Anterior cingulate cortex (tissue), 58 donors: ENCODE measurements at places on chromosomes 7 and 10.

- no peak for DNase-seq
Measured at GRCh38 chr7:66306243-66306642, 101.1 kb downstream of the TPST1 start.

- DNase-seq, result no peak
Measured at GRCh38 chr7:28200598-28200997, 20.0 kb upstream of the JAZF1 start.

DNA sequence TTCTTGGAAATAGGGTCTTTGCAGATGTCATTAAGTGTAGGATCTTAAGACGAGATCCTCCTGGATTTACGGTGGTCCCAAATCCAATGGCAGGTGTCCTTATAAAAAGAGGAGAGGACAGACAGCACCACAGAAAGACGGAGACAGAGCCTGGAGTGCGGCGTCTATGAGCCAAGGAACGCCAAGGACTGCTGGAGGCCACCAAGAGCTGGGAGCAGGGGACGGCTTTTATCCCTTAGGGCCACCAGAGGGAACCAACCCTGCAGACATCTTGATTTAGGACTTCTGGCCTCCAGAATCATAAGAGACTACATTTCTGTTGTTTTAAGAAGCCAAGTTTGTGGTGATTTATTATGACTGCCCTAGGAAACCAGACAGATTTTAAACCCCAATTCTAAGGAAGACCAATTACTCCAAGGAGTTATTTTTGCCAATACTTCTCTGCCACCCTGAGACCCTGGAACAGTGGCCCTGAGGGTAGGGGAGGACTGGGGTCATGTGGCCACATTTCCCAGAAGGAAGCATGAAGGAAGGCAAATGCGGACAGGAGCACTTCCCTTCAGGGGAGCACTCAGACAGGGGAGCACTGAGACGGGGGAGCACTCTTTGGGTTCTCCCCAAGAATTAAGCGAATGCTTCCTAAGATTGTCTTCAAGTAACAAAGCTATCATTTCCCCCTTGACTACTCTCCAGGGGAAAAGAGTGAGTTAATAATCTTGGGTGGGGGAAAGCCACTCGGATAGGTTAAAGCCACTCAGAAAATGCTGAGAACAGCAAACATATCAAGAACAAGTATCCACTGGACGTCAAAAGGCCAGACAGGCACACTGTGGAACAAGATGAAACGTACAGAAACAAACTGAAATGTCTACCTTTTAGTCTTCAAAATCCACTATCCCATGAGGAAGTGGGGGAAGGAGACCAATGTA is 67.5 kb downstream of the CHST15 start:
- DNase-seq, result no peak

- DNase-seq, result no peak
Measured at GRCh38 chr10:111209692-111210091, 132.9 kb downstream of the ADRA2A start.

DNA sequence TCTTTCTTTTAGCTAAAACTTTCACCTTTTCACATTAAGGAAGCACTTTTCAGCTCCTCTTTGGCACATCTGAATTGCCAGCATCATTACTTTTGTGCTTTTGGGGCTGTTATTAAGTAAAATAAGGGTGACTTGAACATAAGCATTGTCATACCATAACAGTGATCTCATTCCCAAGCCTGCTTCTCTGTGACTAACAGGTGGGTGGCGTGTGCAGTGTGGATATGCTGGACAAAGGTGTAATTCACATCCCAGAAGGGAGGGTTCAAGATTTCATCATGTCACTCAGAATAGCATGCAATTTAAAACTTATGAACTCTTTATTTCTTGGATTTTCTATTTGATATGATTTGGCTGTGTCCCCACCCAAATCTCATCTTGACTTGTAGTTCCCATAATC is 517.4 kb upstream of the MKI67 start:
- DNase-seq, result no peak

- DNase-seq, result no peak
Measured at GRCh38 chr10:18666810-18667209, 7.6 kb downstream of the ARL5B start.

DNA sequence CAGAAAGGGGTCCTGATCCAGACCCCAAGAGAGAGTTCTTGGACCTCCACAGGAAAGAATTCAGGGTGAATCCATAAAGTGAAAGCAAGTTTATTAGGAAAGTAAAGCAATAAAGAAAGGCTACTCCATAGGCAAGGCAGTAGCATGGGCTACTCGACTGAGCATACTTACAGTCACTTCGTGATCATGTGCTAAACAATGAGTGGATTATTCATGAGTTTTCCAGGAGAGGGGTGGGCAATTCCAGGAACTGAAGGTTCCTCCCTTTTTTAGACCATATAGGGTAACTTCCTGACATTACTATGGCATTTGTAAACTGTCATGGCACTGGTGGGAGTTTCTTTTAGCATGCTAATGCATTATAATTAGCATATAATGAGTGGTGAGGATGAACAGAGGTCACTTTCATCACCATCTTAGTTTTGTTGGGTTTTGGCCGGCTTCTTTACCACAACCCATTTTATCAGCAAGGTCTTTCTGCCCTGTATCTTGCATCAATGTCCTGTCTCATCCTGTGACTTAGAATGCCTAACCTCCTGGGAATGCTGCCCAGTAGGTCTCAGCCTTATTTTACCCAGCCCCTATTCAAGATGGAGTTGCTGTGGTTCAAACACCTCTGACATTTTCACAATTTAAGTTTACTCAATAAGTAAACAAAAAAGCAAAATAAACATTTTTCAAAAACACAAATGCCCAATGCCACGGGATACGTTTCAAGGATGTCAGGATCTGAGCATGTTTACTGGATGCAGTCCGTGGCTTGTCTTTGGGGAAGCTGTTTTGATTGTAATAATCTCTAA is 37.0 kb downstream of the ALOX5 start:
- DNase-seq, result no peak

DNA sequence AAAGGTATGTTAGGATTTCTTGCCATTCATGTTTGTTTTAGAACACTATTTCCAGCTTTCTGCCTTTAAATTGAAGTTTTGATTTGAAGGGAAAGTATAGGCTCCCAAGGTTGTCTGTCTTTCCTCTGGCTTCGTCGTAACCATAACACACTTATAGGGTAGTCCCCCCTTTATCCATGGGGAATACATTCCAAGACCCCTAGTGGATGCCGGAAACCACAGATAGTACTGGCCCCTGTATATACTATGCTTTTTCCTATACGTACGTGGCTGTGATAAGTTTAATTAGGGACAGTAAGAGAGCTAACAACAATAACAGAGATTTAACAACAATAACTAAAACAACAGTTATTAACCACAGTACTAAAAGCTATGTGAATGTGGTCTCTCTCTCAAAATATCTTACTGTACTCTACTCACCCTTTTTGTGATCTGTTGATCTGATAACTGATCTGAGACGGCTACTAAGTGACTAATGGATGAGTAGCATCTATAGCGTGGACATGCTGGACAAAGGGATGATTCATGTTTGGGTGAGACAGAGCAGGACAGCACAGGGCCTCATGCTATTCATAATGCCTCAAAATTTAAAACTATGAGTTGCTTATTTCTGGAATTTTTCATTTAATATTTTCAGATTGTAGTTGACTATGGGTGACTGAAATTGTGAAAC is 273.1 kb downstream of the AUTS2 start:
- no peak for DNase-seq

- DNase-seq, result no peak
Measured at GRCh38 chr7:83306502-83306901, 143.8 kb upstream of the PCLO start.

DNA sequence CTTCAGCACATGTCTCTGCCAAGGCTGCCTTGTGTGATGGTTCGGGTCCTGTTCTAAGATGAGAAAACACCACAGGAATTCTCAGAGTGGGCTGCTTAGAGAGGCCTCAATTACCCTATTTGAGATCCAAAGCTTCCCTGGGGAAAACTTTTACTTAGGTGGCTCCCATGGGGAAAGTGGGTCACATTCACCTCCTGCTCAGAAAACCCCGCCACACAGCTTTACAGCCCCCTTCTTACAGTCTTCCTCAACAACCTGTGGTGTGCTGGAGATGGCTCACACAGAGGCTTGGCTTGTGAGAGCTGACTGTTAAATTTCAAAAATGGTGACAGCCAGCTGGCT is 36.6 kb upstream of the KCNIP2 start:
- DNase-seq, result no peak

- no peak for DNase-seq
Measured at GRCh38 chr7:114151777-114152176, 233.0 kb upstream of the PPP1R3A start.

DNA sequence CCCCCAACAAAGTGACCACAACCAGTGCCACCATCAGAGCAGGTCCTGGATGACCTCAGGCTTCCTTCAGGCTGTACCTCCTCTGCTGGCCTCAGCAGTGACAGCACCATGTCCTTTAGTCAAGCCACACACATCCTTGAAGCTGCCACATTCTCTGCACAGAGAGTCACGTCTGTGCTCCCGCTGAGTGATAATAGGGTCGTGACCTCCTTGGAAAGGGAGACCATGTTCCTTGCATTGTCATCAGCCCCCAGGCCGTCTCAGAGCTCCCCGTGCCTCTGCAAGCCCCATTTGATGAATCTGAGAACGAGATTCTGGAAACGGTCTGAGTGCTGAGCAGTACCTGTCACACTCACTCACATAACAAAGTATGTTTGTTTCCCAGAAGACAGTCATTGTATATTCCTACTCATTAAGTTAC is 106.5 kb upstream of the PRR15 start:
- no peak for DNase-seq
